Stimulated activated CD4-positive, alpha-beta T cell treated with anti-CD3 and anti-CD28 coated beads, Interleukin-15, amount 100 ng/mL, for 1 hour (primary cell): ENCODE measurements at places on chromosomes 13 and 19.

DNA sequence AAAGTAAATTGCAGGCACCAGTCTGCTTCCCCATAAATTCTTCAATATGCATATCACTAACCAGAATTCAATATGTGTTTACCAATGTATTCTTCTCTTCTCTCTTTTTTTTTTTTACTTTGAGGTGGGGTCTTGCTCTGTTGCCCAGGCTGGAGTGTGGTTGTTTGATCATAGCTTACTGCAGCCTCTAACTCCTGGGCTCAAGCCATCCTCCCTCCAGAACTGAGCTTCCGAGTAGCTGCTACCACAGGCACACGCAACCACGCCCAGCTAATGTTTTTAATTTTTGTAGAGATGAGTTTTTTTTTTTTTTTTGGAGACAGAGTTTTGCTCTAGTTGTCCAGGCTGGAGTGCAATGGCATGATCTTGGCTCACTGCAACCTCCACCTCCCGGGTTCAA, 16.8 kb downstream of the LTBP4 start:
- DNase-seq = no peak

DNA sequence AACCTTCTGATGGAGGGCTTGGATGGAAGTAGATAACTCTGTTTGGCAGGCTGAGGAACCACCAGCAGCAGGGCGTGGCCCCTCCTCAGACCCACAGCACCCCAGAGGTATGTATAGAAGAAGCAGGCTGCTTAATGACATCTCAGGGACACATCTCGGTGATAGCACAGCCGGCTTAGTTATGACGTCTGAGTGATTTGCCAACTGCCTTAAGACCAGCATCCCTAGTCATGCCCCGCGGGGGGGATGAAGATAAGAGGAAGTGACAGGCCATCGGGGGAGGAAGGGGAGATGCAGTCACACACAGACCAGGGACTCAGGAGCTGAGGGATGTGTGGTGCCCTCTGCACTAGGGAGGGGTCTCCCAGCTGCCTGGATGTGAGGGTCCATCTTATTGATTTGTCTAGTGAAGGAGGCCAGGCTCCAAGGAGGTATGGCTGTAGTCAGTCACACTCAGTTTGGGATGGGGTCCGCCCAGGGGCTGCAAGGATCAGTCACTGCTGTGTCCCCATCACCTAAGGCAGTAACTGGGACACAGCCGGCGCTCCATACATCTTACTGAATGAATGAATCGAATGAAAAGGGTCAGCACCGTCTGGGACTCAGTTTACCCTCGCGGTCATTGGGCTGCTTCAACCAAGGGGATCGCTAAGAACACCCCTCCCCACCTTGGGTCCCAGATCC, 19.2 kb upstream of the ERCC1 start:
- no peak for DNase-seq

DNA sequence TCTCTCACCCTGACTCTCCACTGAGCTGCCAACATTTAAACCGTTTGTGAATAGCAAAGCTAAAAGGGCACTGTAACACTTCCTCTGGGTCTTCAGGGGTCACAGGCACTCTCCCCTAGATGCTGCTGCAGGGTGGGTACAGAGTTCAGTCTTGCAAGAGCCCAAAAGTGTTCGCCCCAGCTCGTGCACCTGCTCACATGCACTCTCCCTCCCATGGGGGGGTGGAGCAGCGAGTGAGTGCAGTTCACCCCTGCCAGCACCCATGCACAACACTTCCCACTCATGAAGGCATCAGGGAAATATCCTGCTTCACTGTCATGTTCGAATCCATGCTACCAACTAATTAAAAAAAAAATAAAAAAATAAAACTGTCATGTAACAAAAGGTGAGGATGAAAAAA, 950.7 kb upstream of the PRR20A start:
- no peak for DNase-seq

DNA sequence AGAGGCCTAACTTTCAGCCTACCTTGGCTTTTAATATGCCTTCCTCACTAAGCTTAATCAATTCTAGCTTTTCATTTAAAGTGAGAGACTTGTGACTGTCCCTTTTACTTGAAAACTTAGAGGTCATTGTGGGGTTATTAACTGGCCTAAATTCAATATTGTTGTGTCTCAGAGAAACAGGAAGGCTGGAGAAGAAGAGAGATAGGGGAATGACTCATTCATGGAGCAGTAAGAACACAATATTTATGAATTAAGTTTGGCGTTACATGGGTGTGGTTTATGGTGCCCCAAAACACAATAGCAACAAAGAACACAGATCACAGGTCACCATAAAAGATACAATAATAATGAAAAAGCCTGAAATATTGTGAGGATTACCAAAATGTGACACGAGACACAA, 612.1 kb downstream of the TBC1D4 start:
- DNase-seq = no peak

- DNase-seq = no peak
Measured at GRCh38 chr19:48613024-48613851, 1.6 kb downstream of the FAM83E start.

DNA sequence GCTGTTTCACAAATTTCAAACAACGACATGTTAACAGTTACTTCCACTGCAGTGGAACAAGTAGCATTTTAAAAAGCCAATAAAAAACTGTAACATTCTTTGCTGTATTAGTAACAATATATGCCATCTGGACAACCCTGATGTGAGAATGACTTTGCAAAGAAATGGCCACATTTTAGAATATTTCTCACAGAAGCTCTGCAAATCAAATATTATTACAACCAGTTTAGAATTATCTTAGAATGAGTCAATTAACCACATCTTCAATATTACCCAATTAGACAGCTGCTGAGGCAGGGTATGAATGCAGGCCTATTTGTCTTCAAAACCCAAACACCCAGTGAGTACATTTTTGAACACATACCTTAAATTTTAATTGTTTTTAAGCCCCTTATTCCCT, 3.2 kb downstream of the ZNF699 start:
- DNase-seq = no peak

- DNase-seq = no peak
Measured at GRCh38 chr13:30134578-30134977, 172.8 kb downstream of the KATNAL1 start.

GRCh38 chr19:14722127-14722526, 32.3 kb downstream of the ZNF333 start:
- no peak for DNase-seq

- DNase-seq = no peak
Measured at GRCh38 chr13:62040806-62041205, 625.2 kb upstream of the PCDH20 start.

DNA sequence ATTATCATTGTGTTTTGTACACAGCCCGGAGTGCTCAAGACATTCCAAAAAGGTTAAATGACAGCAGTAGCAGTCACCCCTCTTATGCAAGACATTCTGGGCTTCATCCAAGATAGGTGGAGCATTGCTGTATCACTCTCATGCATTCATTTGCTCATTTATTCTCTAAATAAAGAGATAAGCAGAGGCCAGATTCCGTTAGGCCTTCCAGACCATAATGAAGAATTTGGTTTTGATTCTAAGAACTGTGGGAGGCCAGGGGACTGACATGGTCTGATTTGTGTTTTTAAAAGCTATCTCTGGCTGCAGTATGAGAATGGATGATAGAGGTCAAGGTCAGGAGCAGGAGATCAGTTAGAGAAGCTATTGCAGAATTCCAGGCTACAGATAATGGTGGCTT, 145.8 kb downstream of the KCNRG start:
- DNase-seq = no peak

DNA sequence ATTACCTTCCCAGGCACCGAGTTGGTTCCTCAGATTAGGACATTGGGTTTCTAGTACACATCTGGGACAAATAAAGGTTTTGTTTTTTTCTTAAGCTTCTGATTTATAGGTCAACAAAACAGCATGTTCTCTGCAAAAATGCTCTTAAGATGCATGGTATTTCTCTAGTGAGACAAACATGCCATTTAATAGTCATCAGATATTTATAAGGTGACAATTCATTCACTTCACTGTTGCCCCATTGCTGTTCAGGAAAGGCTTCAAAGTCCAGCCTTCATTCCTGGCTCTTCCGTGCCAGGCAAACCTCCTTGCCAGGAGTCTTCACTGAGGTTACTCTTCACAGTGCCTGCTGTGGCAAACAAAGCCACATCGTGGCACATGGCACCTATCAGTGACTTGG, 156.3 kb upstream of the FNDC3A start:
- DNase-seq = no peak

- DNase-seq = no peak
Measured at GRCh38 chr13:102580552-102581169, 16.1 kb upstream of the TPP2 start.

GRCh38 chr19:49014123-49014869, 2.6 kb downstream of the LHB start:
- DNase-seq = no peak

GRCh38 chr13:111397202-111397880, 76.9 kb downstream of the TEX29 start:
- no peak for DNase-seq

GRCh38 chr19:55649268-55650125, 1.5 kb downstream of the CCDC106 start:
- no peak for DNase-seq

DNA sequence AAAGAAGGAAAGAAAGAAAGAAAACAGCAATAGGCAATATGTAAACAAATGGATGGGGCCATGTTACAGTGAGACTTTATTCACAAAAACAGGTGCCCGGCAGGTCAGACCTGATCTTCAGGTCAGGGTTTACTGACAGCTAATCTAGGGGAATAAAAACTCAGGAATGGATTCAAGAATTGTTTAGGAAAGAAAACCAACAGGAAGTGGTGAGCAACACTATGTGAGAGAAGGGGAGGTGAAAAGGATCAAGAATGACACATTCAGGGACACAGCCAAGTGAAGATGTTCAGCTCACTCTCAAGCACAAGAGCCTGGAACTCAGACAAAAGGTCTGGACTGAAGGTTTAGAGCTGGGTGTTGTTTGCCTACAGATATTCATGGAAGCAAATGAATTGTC, 244.5 kb downstream of the EFNB2 start:
- no peak for DNase-seq

DNA sequence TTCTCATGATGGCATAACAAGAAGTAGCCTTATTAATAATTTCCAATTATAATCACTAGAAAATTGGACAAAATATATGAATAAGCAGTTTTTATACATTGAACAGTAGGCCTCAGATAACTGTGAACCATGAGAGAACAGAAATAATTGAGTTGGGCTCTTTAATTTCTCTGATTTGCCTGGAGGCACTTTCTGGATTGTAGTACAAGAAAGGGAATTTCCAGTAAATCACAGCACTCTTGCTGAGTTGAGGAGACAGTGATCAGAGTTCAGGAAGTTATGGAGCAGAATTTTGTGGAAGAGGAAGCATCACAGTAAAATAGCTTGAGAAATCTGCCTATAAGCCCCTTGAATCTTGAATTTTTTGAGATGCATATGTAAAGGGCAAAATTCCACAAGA, 216.2 kb downstream of the MAB21L1 start:
- no peak for DNase-seq

- no peak for DNase-seq
Measured at GRCh38 chr13:112657850-112658445, 31.9 kb upstream of the ATP11A start.

GRCh38 chr19:17950310-17951156, 16.4 kb upstream of the KCNN1 start:
- no peak for DNase-seq

DNA sequence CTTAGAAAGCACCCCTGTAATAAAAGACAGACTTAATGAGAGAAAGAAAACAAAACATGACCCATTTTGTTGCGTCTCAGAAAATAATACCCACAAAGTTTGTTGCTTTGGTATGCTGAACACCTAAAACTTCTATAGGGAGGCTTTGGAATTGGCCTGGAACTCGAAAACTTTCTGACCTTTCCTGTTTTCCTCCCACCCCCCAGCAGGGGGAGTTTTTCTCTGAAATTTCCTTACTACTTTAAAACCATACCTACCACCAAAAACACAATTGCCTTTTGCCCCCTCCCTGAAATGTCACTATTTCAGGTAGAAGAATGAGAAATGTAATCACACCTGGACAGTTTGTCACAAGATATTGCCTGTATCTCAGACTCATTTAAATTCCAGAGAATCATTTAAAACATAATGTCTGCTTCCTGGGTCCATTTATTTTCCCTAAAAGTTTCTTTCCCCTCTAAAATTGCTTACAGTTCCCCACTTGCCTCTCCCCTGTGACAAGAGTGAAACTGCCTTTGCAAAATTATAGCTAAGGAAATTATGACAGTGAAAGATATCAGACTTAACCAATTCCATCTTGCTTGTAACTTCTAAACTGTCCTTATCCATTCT, 2700.2 kb downstream of the PCDH9 start:
- DNase-seq = no peak

DNA sequence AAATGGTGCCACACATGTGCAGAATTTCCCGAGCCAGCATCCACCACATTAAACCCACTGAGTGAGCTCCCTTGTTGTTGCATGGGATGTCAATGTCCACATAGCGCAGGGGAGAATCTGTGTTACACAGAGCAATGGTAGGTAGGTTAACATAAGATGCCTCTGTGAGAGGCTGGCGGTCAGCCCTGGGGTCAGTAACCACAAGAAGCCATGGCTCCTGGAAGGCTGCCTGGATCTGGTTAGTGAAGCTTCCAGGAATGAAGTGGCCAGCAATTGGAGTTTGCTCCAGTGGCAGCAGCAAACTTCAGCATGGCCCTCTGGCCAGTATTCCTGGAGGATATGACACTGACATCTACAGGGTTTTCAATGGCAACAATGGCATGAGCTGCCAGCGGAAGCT, 37.0 kb upstream of the PCDH9 start:
- DNase-seq = no peak

DNA sequence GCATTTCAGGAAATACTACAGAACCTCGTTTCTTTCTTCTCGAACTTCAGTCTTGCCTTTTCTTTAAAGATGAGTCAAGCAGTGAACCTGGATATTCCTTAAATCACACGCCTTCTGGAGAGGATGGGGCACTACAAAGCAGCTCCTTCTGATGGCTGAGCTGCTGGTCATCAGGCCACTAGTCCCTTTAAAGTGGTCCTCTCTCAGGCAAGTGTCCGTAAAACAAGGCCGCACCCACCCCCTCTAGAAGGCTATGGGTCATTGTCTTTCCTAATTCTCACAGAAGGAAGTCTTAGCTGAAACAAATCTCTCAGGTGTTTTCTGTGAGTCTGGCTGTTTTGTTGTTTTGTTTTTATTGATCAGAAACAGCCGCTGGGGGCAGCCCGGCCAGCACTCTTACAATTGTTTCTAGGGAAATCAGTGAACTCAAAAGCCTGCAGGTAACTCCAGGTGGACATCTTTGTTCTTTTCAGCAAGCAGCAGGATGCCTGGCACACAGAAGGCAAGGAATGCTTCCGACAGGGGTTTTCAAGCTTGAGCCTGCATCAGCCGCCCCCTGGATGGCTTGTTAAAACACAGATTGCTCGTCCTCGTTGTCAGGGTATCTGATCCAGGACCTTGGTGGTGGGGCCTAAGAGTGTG, 45.4 kb downstream of the MBNL2 start:
- DNase-seq = no peak

GRCh38 chr13:87614276-87614675, 56.9 kb upstream of the SLITRK5 start:
- DNase-seq = no peak

- DNase-seq = no peak
Measured at GRCh38 chr19:38015216-38015615, 108.2 kb downstream of the SIPA1L3 start.
